ENCODE measurements at places on chromosomes 2 and 18.

GRCh38 chr2:201794294-201794693, 12.0 kb upstream of the CDK15 start:
- no peak for DNase-seq

GRCh38 chr18:41326311-41326710, 628.7 kb upstream of the PIK3C3 start:
- no peak for DNase-seq

GRCh38 chr2:106358521-106358920, 109.7 kb downstream of the RGPD3 start:
- DNase-seq = no peak

- no peak for DNase-seq
These were observed 541.1 kb downstream of the TNS1 start for GRCh38 chr2:217461674-217462073.

GRCh38 chr2:33135645-33136044, 188.9 kb downstream of the LTBP1 start:
- DNase-seq = no peak

GRCh38 chr2:191177751-191178736, 27.2 kb upstream of the STAT4 start:
- DNase-seq = no peak

DNA sequence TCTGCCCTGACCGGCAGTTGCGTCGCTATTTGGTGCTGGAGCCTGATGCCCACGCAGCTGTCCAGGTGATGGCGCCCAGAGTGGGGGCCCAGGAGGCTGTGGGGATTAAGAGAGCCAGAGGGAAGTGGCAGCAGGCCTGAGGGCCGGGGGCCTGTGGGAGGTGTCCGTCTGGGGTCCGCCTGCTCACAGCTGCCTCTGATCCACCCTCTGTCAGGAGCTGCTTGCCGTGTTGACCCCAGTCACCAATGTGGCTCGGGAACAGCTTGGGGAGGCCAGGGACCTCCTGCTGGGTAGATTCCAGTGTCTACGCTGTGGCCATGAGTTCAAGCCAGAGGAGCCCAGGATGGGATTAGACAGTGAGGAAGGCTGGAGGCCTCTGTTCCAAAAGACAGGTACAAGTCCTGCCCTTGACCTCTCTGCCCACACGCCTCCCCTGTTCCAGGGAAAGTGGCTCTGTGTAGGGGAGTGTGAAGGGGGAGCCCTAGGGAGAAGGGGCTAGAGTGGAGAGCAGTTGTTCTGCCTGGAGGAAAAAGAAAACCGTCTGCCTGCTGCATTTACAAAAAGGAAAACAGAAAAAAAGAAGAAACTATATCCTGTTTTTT, 11.6 kb downstream of the STK11IP start:
- no peak for DNase-seq

GRCh38 chr2:219457784-219458369, 23.2 kb downstream of the SPEG start:
- DNase-seq = no peak

All from CD4-positive, alpha-beta T cell treated with Interleukin-17A for 1 hour (primary cell).